ENCODE measurements at places on chromosomes 1 and 21.

- DNase-seq = no peak
These were observed 18.5 kb upstream of the SAMD11 start for GRCh38 chr1:905071-905749.

GRCh38 chr1:8302081-8302956, 15.6 kb upstream of the SLC45A1 start:
- no peak for DNase-seq

GRCh38 chr1:26598890-26599289, 69.3 kb downstream of the RPS6KA1 start:
- no peak for DNase-seq

DNA sequence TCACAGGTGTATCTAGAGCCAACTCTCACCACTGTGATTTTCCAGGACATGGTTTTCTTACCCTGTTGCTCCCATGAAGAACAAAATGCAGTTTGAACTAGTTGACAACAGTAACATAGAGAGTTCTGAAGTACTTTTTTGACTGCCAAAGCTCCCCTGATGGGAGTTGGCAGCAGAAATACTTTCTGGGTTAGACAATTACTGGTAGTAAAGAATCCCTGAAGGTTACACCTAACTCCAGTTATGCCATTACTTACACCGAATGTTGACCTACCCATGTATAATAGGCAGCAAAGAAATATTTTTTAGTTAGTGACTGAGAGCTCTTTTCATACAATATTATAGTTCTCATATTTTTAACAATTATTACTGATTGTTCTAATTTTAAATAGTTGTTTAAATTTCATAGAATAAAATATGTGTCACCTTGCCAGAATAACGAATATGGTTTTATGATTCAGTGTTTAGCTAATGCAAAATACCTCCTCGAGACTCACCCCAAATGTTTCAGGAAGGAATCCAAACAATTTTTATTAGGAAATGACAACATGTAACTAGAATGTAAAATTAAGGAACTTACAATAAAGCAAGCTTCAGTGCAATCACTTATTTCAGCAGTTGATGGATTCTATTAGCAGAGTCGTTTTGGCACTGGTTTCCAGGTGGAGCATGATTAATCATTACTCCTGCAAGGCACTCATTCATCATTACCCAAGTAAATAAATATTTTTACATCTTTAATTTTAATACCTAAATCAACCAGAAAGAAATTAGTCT, 237.6 kb downstream of the MRPL39 start:
- no peak for DNase-seq

GRCh38 chr1:22184892-22185612, 42.2 kb upstream of the WNT4 start:
- no peak for DNase-seq

GRCh38 chr1:39789571-39790110, 976 bp upstream of the BMP8B start:
- no peak for DNase-seq

GRCh38 chr1:55015731-55016620, 17.2 kb downstream of the BSND start:
- DNase-seq = no peak

DNA sequence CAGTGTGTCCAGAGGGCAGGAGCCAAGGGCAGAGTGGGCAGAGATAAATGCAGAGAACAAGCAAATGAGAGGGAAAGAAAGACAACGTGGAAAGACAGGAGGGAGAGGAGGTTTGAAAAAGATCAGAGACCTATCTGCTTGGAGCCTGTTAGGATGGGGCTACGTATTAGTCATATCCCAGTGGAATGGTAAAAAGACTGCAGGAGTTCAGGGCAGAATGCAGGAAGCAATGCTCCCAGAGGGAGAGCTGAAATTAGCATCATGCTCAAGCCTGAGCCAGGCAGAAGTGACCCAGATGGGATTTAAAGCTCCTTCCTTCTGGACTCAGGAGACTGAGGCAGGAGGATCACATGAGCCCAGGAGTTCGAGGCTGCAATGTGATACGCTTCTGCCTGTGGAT, 261.3 kb upstream of the CHRM3 start:
- no peak for DNase-seq

DNA sequence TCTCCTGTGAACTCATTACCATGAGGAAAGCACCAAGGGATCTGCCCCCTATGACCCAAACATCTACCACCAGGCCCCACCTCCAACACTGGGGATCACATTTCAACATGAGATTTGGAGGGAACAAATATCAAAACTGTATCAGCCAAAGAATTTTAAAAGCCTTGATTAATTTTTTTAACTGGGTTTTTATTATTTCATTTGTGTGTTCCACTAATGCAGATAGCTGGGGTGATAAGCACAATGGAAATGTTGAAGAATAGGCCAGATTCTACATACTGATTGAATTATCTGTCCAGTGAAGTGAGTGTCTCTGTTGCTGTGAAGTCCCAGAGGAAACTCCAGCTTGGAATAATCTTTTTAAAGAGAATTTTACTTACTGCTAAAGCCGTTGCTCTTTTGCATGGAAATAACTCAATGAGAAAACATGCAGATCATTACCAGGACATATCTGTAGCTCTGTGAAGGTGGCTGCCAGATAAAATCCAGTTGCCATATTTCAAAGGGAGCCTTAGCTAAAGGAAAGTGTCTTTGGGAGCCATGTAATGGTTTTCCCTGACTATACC, 44.4 kb upstream of the DHCR24 start:
- no peak for DNase-seq

- no peak for DNase-seq
These were observed 206.7 kb upstream of the C1orf87 start for GRCh38 chr1:60280256-60280655.

GRCh38 chr1:90964444-90965035, 57.3 kb downstream of the ZNF644 start:
- no peak for DNase-seq

- DNase-seq = no peak
These were observed 27.0 kb upstream of the PPP1R15B start for GRCh38 chr1:204438628-204439027.

Data from immature natural killer cell (primary cell).